IPS DF 6.9 (cell line): ENCODE measurements at places on chromosomes 5 and 9.

GRCh38 chr5:160493806-160494338, 72.2 kb downstream of the PTTG1 start:
- no peaks in the 10 kb centered on the region for H3K4me1 ChIP-seq
- no peaks in the 10 kb centered on the region for H3K36me3 ChIP-seq
- H3K4me3 ChIP-seq = no peak overlapping the region

GRCh38 chr5:72920690-72921502, 34.9 kb upstream of the FCHO2 start:
- no peak overlapping the region for H3K4me3 ChIP-seq
- no peak for DNase-seq
- H3K36me3 ChIP-seq = no peaks in the 10 kb centered on the region
- H3K27me3 ChIP-seq = no peaks in the 10 kb centered on the region
- H3K27ac ChIP-seq = no peak overlapping the region

DNA sequence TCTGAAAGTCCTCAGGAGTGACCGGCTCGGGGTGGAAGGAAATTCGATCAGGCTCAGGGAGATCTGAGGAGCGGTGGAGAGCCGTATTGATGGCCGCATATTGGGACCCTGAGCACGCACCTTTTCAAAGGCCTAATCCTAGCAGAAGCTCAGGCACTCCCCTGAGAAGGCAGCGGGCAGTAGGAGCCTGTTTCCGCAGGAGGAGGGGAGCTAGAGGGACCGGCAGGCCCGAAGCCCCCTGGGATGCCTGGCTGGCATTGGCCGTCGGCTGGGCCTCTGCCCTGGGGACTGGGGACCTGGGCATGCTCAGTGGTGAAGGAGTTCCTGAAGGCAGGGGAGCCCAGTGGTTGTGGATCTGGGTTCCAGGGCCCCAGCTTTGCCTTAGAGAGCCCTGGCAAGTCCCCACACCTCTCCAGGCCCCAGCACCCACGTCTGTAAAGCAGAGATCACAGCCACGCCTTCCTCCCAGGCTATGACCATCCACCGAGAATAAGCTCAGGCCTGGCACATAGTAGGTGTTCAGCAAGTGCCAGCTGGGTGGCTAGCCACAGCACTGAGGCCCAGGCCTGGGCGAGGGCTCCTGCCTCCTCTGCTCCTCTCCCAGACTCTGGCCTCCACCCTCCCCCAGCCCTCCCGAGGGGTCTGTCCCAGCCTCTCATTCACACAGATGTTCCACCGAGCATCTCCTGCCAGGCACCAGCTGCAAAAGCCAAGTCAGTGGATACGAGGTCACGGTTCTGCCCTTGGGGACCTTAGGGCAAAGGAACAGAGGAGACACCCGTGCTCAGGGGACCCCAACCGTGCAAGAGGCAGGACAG, 17.2 kb upstream of the QRFP start:
- H3K36me3 ChIP-seq = no peaks in the 10 kb centered on the region
- DNase-seq = no peak
- no peak overlapping the region for H3K4me3 ChIP-seq

DNA sequence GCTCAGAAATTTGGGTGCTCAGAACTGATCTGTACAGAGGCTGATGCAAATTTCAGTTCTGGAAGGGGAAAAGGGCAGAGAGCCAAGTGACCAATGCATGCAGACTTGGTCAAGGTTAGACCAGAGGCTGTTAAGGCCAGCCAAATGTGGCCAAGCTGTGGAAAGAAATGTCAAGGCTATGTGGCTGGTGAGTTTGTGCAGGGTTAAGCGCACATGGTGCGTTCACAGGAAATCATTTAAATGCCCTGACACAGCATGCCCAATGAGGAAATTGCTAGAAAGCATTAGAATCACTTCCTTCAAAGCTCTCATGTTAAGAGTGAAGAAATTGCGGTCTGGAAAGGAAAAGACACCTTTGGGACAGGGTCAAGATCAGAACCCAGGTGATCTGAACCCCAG, 58.0 kb downstream of the PTPN3 start:
- H3K27me3 ChIP-seq = no peaks in the 10 kb centered on the region
- H3K27ac ChIP-seq = no peak overlapping the region

DNA sequence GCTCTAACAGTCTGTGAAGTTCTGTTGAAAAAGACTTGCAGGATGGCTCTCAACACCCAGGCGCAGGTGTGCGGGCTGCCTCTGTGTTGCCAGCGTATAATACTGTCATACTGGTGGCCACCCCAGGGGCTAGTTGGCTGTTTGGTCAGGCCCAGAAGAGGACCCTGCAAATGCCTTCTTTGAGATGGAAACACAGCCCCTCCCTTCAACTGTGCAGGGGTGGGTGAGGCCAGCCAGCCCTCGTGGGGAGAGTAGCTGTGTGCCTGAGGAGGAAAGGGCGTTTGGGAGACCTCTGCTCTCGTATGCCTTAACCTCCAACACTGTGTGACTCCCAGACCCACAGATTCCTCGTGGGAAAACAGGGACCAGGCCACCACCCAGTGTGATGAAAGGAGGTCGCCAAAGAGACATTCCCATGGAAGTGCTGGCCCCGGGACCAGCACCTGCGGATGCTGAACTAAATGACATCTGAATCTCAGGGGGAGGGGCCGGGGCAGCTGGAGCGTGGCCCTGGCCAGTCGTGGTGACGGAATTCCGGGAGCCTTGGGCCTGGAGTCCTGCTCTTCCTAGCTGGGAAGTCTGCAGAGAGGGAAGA, 11.3 kb upstream of the SCGB3A1 start:
- no peaks in the 10 kb centered on the region; the same call in 1 of the 2 replicates for H3K4me1 ChIP-seq
- H3K36me3 ChIP-seq = no peaks in the 10 kb centered on the region
- H3K27me3 ChIP-seq = no peaks in the 10 kb centered on the region
- no peak overlapping the region for H3K4me3 ChIP-seq

GRCh38 chr5:44506561-44506960, 117.3 kb upstream of the FGF10 start:
- no peak for DNase-seq
- H3K27ac ChIP-seq = no peak overlapping the region
- no peak overlapping the region for H3K4me3 ChIP-seq
- no peaks in the 10 kb centered on the region for H3K4me1 ChIP-seq
- no peaks in the 10 kb centered on the region for H3K36me3 ChIP-seq

DNA sequence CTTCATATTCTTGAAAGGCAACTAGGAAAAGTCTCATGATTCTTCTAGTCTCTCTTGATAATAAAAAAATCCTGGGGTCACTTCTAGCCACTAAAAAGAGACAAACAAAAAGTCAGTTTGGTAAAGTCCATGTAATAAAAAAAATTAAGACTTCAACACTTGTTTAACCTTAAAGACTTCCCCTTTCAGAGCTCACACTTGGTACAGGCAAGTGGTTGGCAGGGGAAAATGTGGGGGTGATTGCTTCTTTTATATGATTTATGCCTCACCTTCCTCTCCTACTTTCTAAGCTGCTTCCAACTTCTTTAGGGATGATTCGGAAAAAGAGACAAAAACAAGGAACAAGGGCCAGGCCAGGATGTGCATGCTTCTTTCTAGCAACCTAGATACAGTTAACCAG, 5.1 kb upstream of the ERCC6L2 start:
- H3K27me3 ChIP-seq = no peaks in the 10 kb centered on the region
- no peak for DNase-seq
- H3K27ac ChIP-seq = no peak overlapping the region
- H3K4me3 ChIP-seq = no peak overlapping the region
- no peaks in the 10 kb centered on the region for H3K4me1 ChIP-seq
- H3K36me3 ChIP-seq = no peaks in the 10 kb centered on the region

GRCh38 chr9:69188975-69189374, 14.9 kb downstream of the TJP2 start:
- H3K4me1 ChIP-seq = no peaks in the 10 kb centered on the region
- no peaks in the 10 kb centered on the region for H3K27me3 ChIP-seq
- DNase-seq = no peak

DNA sequence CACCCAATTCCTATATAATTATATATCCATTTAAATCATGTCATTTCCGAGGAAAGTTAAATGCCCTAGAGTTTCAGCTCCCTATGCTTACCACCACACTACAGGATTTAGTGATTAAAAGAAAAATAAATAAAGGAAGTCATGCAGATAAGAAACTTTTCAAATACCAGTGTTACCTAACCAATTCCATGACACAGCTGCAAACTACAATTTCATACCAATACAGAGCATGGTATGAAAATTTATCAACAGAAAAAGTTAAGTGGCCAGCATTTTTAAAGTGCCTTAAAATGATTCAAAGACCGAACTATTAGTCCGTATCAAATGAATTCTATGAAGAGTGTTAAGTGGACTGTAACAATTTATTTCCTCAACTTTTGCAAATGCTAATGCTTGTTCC, 35.9 kb downstream of the CEP120 start:
- no peaks in the 10 kb centered on the region for H3K27me3 ChIP-seq
- no peak overlapping the region for H3K27ac ChIP-seq
- H3K4me1 ChIP-seq = no peaks in the 10 kb centered on the region
- H3K4me3 ChIP-seq = no peak overlapping the region
- DNase-seq = no peak

DNA sequence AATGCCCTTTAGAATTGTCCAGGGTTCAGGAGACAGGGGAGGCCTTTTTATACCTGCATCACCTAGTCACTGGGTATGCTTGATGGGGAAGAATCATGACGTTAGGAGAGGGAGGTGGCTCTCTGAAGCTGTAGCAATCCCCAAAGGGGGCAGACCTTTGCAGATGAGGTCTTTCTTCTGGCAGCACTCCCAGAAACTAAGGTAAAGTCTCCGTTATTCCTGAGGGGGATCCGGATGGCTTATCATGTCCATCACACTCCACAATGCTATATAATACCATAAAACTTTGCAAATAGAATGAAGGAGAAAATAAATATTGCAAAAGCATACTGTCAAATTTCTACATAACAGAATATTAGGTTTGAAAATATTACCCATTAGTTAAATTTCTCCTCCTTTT, 21.5 kb upstream of the CAST start:
- no peak overlapping the region for H3K4me3 ChIP-seq
- H3K27ac ChIP-seq = no peak overlapping the region
- DNase-seq = no peak
- H3K4me1 ChIP-seq = no peaks in the 10 kb centered on the region

- no peaks in the 10 kb centered on the region for H3K4me1 ChIP-seq
- no peak for DNase-seq
- H3K4me3 ChIP-seq = no peak overlapping the region
Observed at GRCh38 chr5:1553539-1554409, 30.0 kb upstream of the LPCAT1 start.

DNA sequence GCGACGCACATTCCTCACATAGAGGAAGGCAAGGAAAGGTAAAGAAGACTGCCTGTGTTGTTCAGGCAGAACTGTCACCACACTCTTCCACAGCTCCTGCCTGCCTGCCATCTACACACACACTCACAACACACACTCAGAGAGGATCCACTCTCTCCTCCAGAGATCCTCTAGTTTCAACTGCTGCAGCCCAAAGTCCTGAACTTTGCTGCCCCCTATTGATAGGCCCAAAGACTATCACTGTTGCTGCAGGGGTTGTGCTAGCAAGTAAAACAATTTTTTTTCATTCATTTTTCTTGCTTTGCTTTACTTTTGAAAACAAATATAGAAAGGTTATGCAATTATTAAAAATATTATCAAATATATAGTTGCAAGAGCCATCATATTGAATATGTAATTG, 5.9 kb upstream of the CFAP90 start:
- no peaks in the 10 kb centered on the region for H3K27me3 ChIP-seq
- DNase-seq = peak; percentile 29
- no peaks in the 10 kb centered on the region; the same call in 1 of the 2 replicates for H3K36me3 ChIP-seq
- peaks cover under 1% of the 10 kb centered on the region; the same call in 1 of the 2 replicates for H3K4me1 ChIP-seq
- H3K27ac ChIP-seq = no peak overlapping the region
- H3K4me3 ChIP-seq = no peak overlapping the region

DNA sequence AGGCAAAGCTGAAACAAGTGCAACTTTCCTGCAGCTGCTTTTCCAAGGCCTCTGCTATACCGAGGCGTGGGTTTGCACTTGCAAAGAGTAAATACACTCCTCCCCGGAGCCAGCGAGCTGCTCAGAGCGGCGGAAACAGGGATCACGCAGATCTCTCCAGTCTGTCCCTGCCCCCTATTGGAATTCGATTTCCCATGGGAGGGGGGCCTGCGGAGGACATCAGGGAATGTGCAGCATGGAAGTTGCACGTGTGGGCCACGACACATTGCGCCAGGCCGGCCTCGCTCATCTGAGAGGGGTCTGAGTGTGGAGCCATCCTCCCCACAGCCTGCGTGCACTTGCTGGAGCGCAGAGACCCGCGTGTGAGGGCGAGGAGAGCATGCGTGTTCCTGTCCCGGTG, 104.3 kb upstream of the PHYKPL start:
- no peaks in the 10 kb centered on the region for H3K36me3 ChIP-seq
- peaks cover 1% of the 10 kb centered on the region; the same call in 1 of the 2 replicates for H3K4me1 ChIP-seq
- no peak overlapping the region for H3K4me3 ChIP-seq
- DNase-seq = no peak
- no peaks in the 10 kb centered on the region for H3K27me3 ChIP-seq

- no peaks in the 10 kb centered on the region for H3K36me3 ChIP-seq
- DNase-seq = no peak
- H3K4me3 ChIP-seq = no peak overlapping the region
- H3K27me3 ChIP-seq = no peaks in the 10 kb centered on the region
Observed at GRCh38 chr5:97909541-97909940, 726.5 kb upstream of the RIOK2 start.

DNA sequence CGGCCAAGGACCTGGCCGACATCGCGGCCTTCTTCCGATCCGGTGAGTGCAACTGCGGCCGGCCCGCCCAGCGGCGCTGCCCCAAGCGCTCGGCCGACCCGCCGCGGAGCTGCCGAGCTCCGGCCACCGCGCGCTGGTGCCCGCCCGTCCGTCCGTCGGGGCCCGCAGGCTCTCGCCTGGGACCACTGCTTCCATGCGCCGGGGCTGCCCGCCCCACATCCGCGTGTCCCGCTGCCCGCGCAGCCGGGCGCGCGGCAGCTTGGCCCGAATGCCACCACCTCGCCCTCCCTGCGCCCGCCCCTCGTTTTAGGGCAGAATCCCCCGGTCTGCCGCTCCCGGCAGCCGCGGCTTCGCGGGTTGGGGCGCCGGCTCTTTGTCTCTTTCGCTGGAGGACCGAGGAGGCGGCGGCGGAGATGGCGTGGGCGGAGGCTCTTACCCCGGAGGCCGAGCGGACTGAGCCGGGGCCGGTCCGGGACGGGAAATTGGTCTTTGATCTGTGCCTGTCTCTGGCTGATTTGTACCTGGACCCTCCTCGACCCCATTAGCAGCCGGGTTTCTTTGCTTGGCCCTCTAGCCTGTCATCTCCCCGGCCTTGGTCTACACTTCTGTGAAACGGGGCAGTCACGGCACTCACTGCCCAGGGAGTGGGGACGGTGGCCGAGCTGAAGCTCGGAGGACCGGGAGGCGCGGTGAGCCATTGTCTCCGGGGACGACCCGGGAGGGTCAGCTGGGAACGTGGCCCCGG, 871 bp downstream of the TRIO start:
- no peak overlapping the region for H3K27ac ChIP-seq
- H3K4me3 ChIP-seq = peak overlapping the region; percentile 99
- no peaks in the 10 kb centered on the region for H3K27me3 ChIP-seq
- peaks cover 10% of the 10 kb centered on the region for H3K4me1 ChIP-seq
- no peaks in the 10 kb centered on the region; the same call in 1 of the 2 replicates for H3K36me3 ChIP-seq
- no peak for DNase-seq

- H3K4me3 ChIP-seq = peak overlapping the region; percentile 93
- no peak for DNase-seq
- H3K36me3 ChIP-seq = peaks cover 36% of the 10 kb centered on the region
Observed at GRCh38 chr5:178204935-178205748, 809 bp downstream of the HNRNPAB start.

- no peak overlapping the region for H3K27ac ChIP-seq
- H3K36me3 ChIP-seq = no peaks in the 10 kb centered on the region
- no peaks in the 10 kb centered on the region; the same call in 1 of the 2 replicates for H3K4me1 ChIP-seq
- no peaks in the 10 kb centered on the region for H3K27me3 ChIP-seq
Observed at GRCh38 chr9:135692410-135692809, 6.9 kb downstream of the SOHLH1 start.
